ENCODE measurements at places on chromosomes 3 and 15.

GRCh38 chr3:107740992-107741896, 218.5 kb downstream of the BBX start:
- no peak for DNase-seq

DNA sequence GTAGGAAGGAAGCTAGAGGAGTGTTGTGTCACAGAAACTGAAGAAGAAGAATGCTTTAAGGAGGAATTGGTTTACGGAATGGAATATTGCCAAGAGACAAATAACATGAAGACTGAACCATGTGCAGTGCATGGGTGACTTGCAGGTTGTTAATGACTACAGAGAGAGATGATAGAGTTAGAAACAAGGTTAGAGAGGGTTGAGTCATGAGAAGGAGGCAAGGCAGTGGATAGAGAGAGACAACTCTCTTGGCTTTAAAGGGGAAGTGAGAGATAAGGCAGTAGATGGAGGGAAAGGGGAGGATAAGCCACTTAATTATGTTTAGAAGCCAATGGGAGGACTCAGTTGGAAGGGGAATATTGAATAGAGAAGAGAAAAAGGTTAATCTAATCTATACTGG, 119.3 kb upstream of the CCNL1 start:
- DNase-seq = no peak

DNA sequence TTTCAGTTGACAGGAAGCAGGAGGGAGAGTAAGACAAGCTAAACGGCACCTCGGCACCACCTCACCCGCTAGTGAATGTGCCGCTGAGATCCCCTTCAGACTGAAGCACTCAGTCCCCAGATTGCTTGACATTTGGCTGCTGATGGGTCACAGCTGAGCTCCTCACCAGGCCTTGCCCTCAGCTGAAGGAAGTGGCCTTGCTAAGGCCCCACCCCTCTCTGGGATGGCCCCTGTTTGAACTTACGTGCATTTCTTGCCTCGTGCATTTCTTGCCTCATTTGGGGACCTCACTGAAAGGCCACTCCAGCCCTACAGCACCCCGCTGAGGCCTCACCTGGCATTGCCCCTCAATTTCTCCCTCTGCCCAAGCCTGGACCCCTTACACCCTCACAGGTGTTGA, 39.8 kb downstream of the EOGT start:
- no peak for DNase-seq

DNA sequence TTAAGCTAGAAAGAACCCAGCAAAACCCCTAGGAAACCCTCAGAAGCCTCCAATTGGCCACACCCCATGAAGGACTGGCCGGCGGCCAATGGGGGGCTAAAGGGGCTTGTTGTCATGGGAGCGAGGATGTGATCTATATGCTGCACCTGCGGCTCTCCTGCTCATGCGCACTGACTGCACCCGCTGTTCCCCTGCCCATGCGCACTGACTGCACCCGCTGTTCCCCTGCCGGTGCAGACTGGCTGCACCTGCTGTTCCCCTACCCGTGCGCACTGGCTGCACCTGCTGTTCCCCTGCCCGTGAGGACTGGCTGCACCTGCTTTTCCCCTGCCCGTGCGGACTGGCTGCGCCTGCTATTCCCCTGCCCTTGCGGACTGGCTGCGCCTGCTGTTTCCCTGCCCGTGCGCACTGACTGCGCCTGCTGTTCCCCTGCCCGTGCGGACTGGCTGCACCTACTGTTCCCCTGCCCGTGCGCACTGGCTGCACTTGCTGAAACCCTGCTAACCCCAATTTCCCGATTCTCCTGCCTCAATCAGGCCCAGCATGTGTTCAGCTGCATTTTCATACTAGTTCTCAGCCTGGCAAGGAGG, 16.8 kb upstream of the MCCC1 start:
- DNase-seq = peak; percentile 68

DNA sequence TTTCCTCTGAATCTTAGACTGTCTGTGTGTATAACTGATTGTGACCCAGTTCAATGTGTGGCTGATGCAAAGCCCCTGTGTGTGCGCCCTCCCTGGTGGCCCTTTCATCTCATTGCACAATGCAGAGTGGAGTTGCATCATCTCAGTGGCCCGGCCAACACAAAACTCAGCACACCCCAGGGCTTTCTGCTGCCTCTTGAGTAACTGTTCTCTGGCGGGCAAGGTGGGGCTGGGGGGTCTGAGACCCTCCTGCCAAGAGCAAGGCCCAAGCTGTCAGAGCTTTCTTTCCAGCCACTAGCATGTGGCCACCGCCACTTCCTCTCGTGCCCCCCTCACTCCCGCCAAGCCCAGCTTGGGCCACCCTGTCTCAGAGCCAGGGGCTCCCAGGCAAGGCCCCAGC, 80.7 kb upstream of the ALDH1L1 start:
- no peak for DNase-seq

DNA sequence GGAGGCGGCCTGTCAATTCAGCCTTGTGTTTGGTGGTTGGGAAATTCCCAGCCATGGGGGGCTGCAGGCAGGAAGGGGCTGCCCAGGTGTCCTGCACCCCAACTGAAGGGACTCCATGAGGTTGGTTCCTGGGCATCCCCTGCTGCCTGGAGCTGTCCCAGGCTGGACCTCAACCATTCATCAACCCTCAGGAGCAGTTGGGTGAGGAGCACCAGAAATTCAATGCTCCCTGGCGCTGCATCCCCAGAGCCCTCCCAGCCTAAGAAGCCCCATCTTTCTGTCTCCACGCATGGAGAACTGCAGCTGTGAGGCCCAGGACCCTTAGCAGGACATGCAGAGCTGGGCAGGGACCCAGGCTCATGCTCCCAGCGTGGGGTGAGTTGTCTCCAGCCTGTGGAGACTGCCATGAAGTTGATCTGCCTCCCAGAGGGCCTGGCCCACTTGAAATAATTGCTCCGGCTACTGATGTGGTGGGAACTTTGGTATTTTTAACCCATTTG, 8.0 kb upstream of the SEMA3B start:
- DNase-seq = no peak

GRCh38 chr3:23740517-23740965, 65.2 kb upstream of the UBE2E1 start:
- DNase-seq = no peak

DNA sequence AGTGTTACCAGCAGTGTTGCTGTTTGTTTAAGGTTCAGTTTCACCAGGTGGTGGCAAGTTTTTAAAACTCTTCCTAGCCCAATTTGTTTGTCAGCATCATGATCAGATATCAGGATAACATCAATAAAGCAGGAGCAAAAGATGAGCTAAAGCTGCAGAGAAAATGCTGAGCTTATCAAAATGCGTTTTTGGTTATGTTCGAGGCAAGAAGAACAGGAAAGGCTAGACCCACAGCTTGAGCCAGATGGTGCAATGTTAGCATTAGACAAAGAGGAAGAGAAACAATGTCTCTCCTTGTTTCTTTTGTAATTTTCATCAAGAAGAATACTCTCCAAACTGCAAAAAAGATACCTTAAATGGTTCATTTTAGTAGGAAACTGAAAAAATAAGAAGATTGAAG, 66.2 kb downstream of the THRB start:
- DNase-seq = no peak

GRCh38 chr15:58880320-58880719, 53.2 kb downstream of the SLTM start:
- DNase-seq = no peak

DNA sequence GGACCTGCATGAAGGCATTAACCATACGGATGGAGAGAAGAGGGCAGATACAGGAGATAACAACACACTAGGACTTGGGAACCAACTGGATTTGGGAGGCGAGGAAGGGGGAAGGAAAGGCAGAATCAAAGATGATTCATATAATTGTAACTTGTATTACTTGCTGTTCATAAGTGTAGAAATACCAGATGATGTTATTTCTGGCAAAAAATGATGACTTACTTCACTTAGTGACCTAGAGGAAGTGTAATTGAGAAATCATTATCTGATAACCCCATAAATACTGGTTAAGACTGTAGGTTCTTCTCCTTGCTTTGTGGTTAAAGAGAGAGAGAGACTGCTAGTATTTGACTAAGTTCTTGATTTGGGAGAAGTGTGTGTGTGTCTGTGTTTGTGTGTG, 50.5 kb upstream of the GK5 start:
- no peak for DNase-seq

- DNase-seq = no peak
Observed at GRCh38 chr3:127222163-127222562, 29.2 kb downstream of the PRR23E start.

DNA sequence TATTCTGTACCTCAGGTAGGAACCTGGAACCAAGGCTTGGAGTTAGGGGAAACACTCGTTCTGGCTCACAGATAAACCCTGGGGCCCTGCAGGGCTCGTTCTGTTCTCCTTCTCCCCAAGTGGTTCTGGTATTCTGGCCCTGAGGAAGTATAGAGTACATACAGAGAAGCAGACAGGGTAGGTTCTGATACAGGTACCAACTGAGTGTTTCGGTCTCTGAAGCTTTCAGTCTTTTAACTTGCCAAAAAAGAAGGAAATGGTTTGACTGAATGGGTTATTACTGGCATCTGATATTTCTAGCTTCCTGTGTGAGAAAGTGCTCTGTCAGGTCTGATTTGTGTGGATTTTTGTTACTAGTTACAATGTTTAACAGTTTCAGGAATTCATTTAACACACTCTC, 67.3 kb downstream of the UBE2E2 start:
- no peak for DNase-seq

DNA sequence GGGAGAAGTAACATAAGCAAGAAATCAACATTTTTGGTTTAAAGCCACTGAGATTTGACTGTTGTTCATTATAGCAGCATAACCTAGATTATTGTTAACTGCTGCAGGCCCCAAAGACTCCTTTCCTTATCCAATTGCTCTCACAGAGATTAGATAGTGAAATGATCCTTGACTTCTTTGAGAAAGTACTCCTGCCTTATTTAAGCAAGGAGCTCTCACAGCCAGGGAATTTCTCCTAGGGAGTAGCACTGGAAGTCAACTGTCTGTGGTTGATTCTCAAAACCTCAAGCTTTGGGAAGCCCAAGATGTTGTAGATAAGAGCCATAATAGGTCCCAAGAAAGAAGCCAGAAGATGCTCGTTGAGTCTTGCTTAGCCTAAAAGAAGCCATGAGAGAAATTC, 151.8 kb upstream of the TSC22D2 start:
- DNase-seq = no peak

DNA sequence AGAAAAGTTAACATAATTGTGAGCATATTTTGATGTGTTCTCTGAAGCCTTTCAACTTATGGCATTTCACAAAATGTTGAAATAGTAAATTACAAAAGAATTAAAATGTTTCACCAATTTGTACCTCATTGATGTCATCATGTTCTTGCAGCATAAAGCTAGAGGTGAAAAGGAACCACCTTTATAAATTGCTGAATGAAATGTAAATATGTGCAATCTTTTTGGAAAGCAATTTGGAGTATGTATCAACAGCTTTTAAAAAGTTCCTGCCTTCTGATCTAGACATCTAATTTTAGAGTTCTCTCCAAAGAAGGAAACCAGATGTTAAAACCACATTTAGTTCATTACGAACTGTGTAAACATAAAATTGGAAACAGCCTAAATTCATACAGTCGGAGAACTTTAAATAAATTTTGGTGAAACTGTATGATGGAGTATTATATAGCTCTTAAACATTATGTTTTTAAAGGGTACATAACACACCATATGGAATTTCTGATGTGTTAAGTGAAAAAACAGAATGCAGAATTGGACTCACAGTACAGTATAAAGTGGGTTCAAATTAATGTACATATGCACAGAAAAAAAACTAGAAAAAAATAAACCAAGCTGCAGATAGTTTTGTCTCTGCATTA, 311.2 kb upstream of the NAALADL2 start:
- DNase-seq = no peak

GRCh38 chr3:111906656-111907055, 47.6 kb downstream of the PHLDB2 start:
- no peak for DNase-seq
